ENCODE measurements at places on chromosomes 2 and 18. TPM values are rescaled to one million over a fixed set of nuclear protein-coding genes. Genes with fewer than 3 reads are reported as not detected.

The UGT1A10 gene
- polyA plus RNA-seq = not detected

The ZNF396 gene
- 1.0 TPM for polyA plus RNA-seq

The PPP1R1C gene
- polyA plus RNA-seq = not detected

The GLS gene
- 20.5 TPM for polyA plus RNA-seq

The TTN gene
- 0.58 TPM for polyA plus RNA-seq

The CIB4 gene
- polyA plus RNA-seq = not detected

The IL1R2 gene
- 3.3 TPM for polyA plus RNA-seq

The LINC00305 gene
- not detected for polyA plus RNA-seq

The STPG4 gene
- 0.24 TPM for polyA plus RNA-seq

The TRIM54 gene
- 0.49 TPM for polyA plus RNA-seq

The LYPD1 gene
- not detected for polyA plus RNA-seq

The PPP1CB gene
- polyA plus RNA-seq = 104 TPM

- peak; percentile 42 for DNase-seq
These were observed 120.4 kb downstream of the RNF144A start for GRCh38 chr2:7037340-7038333.

- DNase-seq = no peak
These were observed 3.2 kb downstream of the GALNT5 start for GRCh38 chr2:157260533-157261198.

DNA sequence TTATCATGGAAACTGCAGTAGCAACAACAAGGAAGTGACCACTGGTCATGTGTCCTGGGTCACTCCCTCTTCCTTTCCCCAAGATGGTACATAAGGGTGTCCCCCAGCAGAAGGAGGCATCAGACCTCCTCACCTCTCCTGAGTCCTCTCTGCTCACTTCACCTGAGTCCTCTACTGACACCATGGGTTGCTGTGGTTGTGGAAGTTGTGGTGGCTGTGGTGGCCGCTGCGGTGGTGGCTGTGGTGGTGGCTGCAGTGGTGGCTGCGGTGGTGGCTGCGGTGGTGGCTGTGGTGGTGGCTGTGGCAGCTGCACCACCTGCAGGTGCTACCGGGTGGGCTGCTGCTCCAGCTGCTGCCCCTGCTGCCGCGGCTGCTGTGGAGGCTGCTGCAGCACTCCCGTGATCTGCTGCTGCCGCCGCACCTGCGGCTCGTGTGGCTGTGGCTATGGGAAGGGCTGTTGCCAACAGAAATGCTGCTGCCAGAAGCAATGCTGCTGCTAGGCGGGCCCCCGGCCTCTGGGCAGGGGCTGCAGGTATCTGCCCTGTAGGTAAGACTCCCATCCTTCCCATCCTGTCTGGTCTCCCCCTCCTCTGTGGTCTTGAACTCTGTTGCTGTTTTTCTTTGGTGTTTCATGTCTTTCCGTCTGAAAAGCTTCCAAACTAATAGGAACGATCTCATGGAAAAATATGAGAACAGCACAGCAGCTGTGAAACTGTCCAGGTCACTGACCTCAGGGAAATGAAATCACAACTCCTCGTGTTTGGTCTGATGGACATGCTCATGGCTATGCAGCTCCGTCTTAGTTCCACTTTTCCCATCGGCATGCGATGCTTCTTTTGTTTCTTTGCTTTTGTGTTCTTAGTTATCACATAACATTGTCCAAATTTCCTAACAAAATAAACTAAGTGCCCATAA, at the start of gene SCYGR4:
TSS of gene SCYGR4 (plus strand) at position 183 of the 915 bp plus-strand sequence. CDS start at position 183, 0 bp downstream.
- DNase-seq = no peak

- no peak for DNase-seq
These were observed 537 bp upstream of the ZC3H15 start for GRCh38 chr2:186485576-186485870.

DNA sequence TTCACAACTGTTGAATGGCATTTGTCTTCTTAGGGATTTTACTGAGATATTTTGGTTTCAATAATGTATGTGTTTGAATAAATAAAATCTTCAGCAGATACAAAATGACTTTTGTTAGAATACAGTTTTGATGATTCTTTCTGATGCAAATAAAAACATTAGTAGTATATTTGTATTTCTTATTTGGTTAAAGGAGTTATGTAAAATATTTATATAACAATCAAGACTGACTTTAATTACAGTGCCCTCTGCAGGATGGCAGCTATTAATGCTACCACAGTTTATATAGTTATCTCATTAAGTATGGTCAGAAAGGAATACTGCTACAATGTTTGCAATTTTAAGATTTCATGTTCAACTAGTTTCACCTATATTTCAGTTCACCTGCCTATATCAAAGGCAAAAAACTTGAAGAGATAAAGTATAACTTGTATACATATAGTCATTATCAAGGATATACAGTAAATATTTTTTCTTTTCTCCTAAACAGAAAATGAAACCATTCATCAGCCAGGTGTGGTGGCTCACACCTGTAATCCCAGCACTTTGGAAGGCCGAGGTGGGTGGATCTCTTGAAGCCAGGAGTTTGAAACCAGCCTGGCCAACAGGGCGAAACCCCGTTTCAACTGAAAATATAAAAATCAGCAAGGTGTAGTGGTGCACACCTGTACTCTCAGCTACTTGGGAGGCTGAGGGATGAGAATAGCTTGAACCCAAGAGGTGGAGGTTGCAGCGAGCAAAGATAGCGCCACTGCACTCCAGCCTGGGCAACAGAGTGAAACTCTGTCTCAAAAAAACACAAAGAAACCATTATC, 19.8 kb downstream of the ARL5A start:
- DNase-seq = peak; percentile 38

GRCh38 chr2:86781363-86781762, 9.3 kb downstream of the CD8A start:
- DNase-seq = no peak

- DNase-seq = no peak
These were observed 476.2 kb upstream of the RAB12 start for GRCh38 chr18:8133032-8133431.

DNA sequence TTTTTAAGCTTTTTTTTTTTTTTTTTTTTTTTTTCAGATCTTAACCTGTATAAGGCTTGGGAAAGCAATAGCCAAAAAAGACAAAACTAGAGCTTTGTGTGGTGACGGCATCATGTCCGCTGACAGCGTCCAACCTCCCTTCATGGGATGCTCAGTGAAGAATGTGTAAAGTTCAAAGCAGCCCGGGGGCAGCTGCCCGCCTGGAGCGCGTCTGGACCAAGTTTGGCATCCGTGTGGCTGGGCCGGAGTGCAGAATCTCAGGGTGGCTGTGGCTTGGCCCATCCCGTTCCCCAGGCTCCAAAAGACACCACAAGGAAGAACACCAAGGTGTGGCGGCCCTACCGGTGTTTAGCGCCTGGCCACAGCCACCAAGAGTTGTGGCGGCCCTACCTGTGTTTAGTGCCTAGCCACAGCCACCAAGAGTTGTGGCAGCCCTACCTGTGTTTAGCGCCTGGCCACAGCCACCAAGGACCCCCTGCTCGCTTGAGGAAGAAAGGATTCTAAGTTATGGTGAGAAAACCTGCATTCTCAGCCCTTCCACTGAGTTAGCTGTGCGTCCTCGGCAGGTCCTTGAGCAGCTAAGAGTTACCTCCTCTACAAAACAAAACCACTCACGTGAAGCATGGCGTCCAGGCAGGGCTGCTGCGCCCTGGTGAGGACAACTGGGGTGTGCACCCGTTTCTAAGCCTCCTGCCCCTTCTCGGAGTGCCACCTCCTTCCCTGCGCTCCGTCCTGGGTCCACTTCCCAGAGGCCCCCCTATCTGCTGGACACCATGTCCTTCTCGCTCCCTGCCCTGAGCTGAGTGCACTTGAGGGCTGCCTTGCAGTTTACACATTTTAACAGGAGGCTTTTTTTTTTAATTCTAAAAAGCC, 103.6 kb upstream of the SALL3 start:
- no peak for DNase-seq

DNA sequence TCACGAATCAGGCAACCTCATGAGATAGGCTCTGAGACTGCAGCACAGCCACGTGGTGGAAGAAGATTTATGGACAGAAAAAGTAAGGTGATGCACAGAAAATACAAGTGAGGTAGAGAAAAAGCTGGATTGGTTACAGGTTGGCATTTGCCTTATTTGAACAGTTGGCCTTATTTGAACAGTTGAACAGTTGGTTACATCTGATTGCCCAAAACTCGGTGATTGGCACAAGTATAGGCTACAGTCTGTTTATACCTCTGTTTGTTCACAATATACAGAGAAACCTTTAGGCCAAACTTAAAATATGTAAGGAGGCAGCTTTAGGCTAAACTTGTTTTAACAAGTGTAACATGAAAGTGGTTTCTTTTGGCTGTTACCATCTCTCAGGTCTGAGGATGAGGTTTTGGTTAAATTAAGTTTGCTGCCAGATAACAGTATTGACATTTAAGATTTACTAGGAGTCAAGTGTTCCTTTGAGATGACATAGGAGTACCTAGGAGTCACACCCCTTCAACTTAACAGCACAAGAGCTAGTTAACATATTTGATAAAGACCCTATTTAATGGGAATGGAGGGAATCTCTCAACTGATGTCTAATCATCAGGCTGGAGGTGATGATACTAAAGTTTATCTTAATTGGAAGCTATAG, 16.5 kb upstream of the GPR155 start:
- DNase-seq = no peak

DNA sequence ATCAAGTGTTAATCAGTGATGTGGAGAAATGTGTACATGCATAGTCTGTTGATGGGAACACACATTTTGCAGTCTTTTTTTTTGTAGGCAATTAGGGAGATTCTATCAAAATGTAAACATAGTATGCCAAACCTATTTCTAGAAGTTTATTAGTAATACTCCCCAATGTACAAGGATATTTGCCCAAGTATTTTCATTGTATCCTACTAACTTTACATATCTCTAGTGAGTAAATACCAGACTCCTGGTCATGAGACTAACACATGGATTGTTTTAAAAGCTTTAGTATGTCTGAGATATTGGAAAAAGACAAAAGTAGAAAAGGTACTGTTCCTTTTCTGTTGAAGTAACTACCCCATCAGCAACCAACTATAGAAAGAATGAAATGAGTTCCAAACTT, 513.0 kb downstream of the PTPRM start:
- no peak for DNase-seq

- DNase-seq = no peak
These were observed 80.9 kb downstream of the GALNT1 start for GRCh38 chr18:35662293-35663062.

DNA sequence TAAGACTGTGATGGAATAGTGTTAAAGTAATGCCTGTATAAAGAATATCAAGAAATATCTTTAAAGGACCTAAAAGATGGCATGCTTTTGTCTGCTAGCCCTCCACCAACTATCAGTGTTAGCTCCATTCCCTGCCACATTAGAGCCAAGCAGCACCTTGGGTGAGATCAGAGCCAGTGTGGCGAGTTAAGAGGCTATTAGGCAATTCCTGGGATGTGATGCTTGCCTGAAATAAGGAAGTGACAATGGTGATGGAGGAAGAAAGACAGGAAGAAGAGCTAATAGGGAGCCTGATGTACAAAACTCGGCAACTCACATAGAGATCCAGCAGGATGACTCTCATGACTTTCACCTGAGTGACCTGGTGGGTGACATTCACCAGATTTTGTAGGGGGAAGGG, 143.5 kb downstream of the ZEB2 start:
- no peak for DNase-seq

DNA sequence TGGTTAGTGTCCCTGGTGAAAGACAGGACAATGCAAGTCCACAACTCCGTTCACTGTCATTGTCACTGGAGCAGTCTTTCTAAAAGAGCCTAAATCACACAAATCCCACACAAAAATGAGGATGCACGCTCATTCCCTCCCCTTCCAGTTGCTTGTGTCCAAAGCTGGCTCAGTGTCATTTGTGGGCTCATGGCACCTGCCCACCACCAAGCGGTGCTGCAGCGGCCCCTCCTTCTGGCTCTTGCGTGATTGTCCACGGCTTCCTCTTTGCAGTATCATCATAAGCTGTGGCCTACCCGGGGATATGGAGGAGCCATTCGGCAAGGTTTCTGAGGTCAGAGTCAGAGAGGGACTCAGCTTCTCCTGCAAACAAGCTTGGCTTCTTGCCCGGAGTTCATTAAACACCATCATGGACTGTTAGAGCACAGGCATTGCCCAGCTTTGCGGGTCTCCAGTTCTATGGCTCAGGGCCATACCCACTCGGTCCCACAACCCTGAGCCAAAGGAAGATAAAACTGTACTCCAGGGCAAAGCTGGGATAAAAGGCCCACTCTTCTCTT, 179.4 kb upstream of the AGAP1 start:
- DNase-seq = no peak

- no peak for DNase-seq
These were observed 22.0 kb upstream of the HES6 start for GRCh38 chr2:238261718-238262375.

DNA sequence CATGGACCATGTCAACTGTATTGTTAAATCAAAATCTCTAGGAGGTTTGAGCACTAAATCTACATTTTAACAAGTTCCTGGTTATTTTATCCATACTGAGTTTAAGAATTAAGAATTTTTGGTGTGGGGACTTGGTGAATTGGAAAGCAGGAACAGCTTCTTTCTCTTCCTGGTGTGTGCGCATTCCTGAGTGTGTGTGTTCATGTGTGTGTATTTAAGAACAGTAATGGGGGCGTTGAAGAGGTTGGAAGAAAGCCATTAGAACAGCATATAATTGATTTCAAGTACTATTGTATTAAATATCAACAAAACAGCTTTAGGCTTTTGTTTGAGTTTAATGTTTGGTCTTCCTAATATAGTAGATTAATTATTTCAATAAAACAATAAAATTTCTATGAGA, 801.3 kb upstream of the ID2 start:
- DNase-seq = no peak

DNA sequence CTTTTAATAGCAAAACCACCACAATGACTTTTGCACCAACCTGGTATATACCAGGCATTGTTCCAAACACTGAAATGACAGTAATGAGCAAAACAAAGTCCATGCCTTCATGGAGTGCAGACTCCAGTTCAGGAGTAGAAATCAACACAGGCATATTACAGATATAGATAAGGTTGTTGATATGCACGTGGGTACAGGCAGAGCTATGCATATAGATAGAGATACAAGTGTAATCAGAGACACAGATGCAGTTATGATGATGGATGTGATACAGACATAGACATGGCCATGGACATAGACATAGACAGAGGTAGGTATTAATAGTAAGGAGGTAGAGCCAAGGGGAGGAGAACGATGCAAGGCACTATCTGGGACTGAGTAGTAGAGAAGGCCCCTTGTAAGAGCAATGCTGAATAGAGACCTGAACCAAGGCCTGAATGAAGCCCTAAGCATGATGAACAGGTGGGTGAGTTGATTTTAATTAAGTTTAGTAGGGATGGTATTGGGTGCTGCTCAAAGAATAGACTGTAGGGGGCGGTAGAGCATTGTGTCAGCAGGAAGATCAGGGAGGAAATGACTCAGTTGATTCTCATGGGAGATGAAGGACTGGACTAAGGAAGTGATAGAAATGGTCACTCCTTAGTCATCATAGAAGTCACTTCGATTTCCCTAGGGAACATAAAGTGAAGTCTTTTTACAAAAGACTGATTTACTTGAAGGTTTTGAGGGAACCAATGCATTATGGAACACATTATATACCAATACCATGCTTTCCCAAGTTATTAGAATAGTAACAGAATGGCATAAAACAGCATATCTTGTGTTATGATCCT, 39.4 kb downstream of the CMPK2 start:
- DNase-seq = peak; percentile 35

GRCh38 chr2:230783101-230783500, 70.5 kb downstream of the CAB39 start:
- DNase-seq = no peak

- DNase-seq = no peak
These were observed 558.4 kb downstream of the PIK3C3 start for GRCh38 chr18:42513441-42513840.

GRCh38 chr18:8097927-8098326, 511.3 kb upstream of the RAB12 start:
- no peak for DNase-seq

GRCh38 chr2:150296770-150297546, 190.5 kb downstream of the RND3 start:
- no peak for DNase-seq

- no peak for DNase-seq
These were observed 80.2 kb upstream of the PKDCC start for GRCh38 chr2:41967476-41968181.
